ENCODE measurements at places on chromosomes 6 and 20.
A peak's percentile ranks its signal among the peaks of the same experiment; 100 is the strongest.

- DNase-seq = no peak
These were observed 68.2 kb downstream of the TRMT6 start for GRCh38 chr20:5882166-5882565.

- DNase-seq = no peak
These were observed 100.8 kb upstream of the CNKSR3 start for GRCh38 chr6:154611241-154611640.

GRCh38 chr20:42706759-42707158 lies 482.9 kb downstream of the PTPRT start:
- DNase-seq = no peak

- DNase-seq = peak; percentile 81
These were observed 25.2 kb downstream of the PACSIN1 start for GRCh38 chr6:34491091-34491430.

DNA sequence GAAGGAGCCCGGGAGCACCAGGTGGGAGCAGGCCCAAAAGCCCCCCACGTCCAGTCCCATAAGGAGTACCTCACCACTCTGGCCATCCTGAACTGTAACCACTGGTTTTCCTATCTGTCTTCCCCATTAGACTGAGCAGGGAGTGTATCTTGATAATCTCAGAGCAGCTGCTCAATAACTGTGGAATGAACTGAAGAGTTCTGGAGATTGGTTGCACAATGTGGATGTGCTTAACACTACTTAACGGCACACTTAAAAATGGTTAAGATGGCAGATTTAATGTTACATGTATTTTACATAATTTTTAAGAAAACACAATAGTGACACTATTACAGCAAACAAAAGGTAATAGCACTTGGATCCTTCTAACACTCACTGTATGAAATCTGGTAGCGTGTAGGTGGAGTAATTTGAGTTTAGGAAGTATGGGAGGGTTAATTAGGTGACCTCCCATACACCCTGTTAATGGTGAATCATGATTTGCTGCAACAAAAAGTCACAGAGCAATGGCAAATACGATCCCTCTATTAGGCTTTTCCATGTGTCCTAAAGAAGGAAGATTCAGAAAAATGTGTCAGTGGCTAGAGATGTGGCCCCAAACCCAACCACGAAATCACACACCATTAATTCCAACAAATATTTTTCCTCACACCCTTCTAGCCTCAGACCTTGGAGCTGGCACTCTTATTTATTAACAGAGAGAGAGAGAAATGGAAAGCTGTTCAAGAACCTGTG lies 18.4 kb downstream of the TRAM2 start:
- no peak for DNase-seq

DNA sequence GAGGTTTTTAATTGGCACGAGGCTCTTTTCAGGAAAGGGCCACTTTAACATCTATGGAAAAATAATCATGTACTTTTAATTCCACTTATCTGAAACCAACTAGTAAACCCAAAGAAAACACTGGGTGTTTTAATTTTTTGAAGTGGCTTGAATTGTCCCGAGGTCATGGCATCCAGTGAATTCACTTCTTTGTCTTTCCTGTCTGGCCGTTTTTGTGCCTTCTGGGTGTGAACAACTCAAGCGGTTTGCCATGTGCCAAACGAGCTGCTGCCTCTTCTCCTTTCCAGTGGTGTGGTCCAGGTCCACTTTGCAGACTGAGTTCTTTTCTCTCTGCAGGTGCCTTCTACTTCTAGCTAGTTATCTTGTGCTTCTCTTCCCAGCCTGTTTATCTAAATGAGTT lies 117.5 kb downstream of the PLCB4 start:
- no peak for DNase-seq

DNA sequence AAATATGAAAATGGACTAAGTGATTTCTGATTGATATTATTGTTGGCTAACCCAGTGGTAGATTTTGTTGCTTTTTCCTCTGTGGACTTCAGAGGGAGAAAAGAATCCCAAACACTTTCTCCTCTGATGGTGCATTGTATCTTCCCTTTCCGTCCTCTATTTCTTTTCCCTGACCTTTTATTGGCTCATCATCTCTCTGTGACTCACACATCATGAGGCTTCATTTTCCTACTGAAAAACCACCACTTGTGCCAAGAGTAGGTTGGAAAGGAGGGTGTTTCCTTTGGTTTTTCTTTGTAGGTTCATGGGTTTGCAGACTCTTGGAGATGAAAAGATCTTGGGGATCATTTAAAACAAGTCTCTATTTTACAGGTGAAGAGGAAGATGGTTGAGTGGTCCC lies 311.7 kb upstream of the JAG1 start:
- peak; percentile 37 for DNase-seq

GRCh38 chr6:41732591-41733359 lies 2.6 kb downstream of the TFEB start:
- DNase-seq = no peak

DNA sequence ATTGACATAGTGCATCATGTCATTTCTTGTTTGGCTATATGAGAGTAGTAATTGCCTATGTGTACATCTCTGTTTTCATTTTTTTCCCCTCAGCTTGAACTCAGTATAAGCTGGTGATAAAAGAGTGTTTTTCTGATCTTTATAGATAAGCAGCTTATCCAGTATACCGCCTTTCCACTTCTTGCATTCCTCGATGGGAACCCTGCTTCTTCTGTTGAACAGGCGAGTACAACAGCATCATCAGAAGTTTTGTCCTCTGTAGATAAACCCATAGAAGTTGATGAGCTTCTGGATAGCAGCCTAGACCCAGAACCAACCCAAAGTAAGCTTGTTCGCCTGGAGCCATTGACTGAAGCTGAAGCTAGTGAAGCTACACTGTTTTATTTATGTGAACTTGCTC lies 32.3 kb downstream of the HSF2 start:
- DNase-seq = no peak

- no peak for DNase-seq
These were observed 33.4 kb upstream of the RSPO4 start for GRCh38 chr20:1035466-1035865.
